ENCODE measurements at places on chromosomes 12 and 14. TPM values are rescaled to one million over a fixed set of nuclear protein-coding genes. Genes with fewer than 3 reads are reported as not detected.

Gene CMA1
- 2.2 TPM for total RNA-seq

Gene TMEM253
- total RNA-seq: 0.79 TPM

GRCh38 chr14:54117396-54117795, 160.8 kb upstream of the BMP4 start:
- H3K4me1 ChIP-seq: no peaks in the 10 kb centered on the region
- no peak overlapping the region for H3K27ac ChIP-seq
- DNase-seq: no peak
- no peaks in the 10 kb centered on the region for H3K27me3 ChIP-seq
- H3K36me3 ChIP-seq: no peaks in the 10 kb centered on the region
- H3K4me3 ChIP-seq: no peak overlapping the region

- no peak overlapping the region for H3K27ac ChIP-seq
- no peaks in the 10 kb centered on the region for H3K36me3 ChIP-seq
- H3K4me1 ChIP-seq: no peaks in the 10 kb centered on the region
- DNase-seq: no peak
- H3K4me3 ChIP-seq: no peak overlapping the region
- no peaks in the 10 kb centered on the region for H3K27me3 ChIP-seq
Observed at GRCh38 chr12:70007687-70008086, 182.7 kb downstream of the MYRFL start.

DNA sequence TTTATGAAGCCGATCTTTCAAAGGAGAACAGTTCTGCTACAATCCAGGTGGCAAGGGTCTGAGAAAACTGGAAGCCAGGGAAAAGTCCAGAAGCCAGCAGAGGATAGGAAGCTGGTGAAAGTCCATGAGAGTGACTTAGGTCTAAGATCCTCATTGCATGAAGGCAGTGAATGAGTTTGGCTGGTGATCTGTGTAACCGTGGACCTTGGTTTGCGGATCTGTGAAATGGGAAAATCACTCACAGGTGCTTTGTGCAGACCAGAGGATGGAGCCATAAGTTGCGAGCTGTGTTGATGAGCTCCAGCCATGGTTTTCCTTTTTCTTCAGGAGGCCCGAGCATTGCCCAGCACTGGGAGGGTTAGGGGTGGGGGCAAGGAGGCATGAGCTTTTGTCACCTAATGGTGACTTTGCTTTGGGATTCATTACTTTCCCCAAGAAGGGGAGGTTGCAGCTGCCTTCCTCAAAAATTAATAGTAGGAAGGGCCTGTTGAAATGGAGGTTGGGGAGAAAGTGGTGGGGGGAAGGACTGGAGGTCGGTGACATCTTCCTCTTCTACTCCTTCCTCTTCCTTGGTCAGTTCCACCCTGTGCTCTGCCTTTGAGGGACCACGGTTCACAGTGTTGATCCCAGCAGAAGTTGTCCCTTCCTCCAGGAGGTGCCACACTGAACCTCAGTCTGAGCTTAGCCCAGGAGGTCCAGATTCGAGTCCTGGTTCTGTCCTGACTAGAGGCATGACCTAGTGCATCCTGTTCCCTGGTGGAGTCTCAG, 20.3 kb upstream of the SERPINA6 start:
- no peak overlapping the region for H3K4me3 ChIP-seq
- no peaks in the 10 kb centered on the region for H3K36me3 ChIP-seq
- no peak for DNase-seq
- H3K4me1 ChIP-seq: peaks cover 12% of the 10 kb centered on the region
- H3K27ac ChIP-seq: no peak overlapping the region

- no peaks in the 10 kb centered on the region for H3K36me3 ChIP-seq
- H3K4me3 ChIP-seq: no peak overlapping the region
- no peak for DNase-seq
- H3K27me3 ChIP-seq: no peaks in the 10 kb centered on the region
- peaks cover 17% of the 10 kb centered on the region for H3K4me1 ChIP-seq
Observed at GRCh38 chr12:6376079-6376869, 911 bp upstream of the SCNN1A start.
